ENCODE measurements at places on chromosomes 3 and 15. TPM values are rescaled to one million over a fixed set of nuclear protein-coding genes. Genes with fewer than 3 reads are reported as not detected.

The ZBTB47 gene
- 22.3 TPM for total RNA-seq

The AQP9 gene
- 0.09 TPM for total RNA-seq

The NUSAP1 gene
- total RNA-seq, result 21.3 TPM

The BNIP2 gene
- 408 TPM for total RNA-seq

The CSPG5 gene
- 0.09 TPM for total RNA-seq

The PRTG gene
- total RNA-seq, result 0.45 TPM

The EPHA3 gene
- 0.98 TPM for total RNA-seq
